ENCODE measurements at places on chromosomes 4 and X.

GRCh38 chr4:105472871-105473323, 965 bp downstream of the PPA2 start:
- DNase-seq = no peak

GRCh38 chr4:140469791-140470733, 28.0 kb downstream of the MGAT4D start:
- DNase-seq = no peak

DNA sequence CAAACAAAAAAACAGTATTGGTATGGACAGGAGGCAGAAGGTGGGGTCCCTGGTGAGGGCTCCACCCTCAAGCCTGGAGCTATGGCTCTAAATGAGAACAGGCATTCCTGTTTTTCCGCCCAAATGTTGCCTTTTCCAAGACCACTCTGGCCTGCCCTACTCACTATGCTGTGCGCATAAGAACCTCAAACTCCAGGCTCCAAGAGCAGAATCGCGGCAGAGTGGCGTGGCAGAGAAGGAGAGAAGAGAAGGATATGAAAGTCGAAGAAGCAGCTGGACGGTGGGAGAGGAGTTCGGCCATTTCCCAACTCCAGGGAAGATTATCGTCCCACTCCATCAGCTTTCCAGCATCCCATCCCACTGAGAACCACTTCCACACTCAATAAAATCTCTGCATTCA, 207.8 kb downstream of the FAT4 start:
- no peak for DNase-seq

DNA sequence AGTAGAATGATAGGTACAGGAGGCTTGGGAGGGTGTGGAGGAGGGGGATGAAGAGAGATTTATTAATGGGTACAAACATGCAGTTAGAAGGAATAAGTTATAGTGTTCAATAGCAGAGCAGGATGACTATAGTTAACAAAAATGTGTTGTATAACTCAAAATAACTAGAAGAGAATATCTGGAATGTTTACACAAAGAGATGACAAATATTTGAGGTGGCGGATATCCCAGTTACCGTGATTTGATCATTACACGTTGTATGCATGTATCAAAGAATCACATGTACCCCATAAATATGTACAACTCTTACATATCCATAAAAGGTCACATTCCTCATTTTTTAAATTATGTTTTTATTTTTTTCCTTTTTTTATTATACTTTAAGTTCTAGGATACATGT, 456.6 kb downstream of the MAGEB5 start:
- no peak for DNase-seq

- no peak for DNase-seq
Measured at GRCh38 chr4:5893004-5893580, at the start of gene CRMP1. TSS of gene CRMP1 (minus strand) at chr4:5893086. CDS start at chr4:5892969, 117 bp downstream.

DNA sequence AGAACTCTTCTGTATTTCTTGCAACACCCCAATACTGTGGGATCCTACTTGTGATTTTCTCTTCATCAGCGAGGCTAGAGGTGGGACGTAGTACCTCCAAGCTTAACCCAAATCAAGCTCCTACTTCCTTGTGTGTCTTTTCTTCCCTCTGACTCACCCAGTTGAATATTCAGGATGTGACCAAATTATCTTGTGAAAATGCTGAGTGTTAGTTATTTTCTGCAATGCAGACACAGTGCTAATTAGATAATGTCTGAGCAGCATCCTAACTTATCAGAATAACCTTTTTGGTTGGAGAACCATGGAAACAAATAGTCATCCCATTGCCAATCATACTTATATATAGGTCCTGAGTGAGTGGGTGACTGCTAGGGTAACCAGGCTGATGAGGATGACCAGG, 2.4 kb downstream of the MEPE start:
- DNase-seq = no peak

GRCh38 chr4:128359422-128359821, 71.8 kb upstream of the PGRMC2 start:
- no peak for DNase-seq

- no peak for DNase-seq
Measured at GRCh38 chr4:176611951-176612350, 180.8 kb downstream of the VEGFC start.

DNA sequence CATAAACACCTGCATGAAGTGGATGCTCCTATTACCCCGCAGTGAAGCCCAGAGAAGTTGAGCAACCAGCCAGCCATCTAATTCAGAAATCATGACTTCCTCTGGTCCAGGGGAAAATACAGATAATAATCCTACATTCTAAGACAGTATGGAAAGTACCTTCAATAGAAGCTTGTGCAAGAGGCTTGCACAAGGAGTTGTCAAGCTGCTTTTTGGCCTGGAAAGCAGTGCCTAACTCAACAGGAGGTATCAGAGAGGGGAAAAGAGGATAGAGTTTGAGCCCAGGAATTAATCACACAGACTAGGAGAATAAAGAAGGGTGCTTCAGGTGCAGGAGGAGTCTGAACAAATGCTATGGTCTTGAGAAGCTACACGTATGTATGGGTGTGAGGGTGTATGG, 26.7 kb downstream of the TMEM192 start:
- no peak for DNase-seq

GRCh38 chr4:94463771-94464170, 12.0 kb downstream of the PDLIM5 start:
- no peak for DNase-seq

- DNase-seq = no peak
Measured at GRCh38 chr4:23135792-23136645, 443.3 kb downstream of the GBA3 start.

DNA sequence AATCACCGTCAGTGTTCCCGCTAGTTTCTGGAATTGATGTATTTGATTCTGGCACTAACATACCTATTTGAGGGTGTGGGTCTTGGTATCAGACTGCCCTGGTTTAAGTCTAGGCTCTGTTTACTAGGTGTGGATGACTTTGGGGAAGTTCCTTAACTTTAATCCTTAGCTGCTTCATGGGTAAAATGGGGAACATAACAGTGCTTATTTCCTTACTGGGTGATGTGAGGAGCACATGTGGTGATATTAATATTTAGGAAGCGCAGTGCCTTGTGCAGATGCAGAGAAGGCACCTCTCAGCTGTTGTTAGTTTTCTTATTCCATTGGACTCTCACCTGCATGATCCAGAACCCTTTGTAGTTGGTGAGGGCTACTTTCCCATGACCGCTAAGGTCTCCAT, 17.1 kb downstream of the RNF4 start:
- no peak for DNase-seq

- DNase-seq = no peak
Measured at GRCh38 chr4:78312989-78313753, 238.4 kb upstream of the ANXA3 start.

Measured in stimulated activated CD4-positive, alpha-beta T cell treated with anti-CD3 and anti-CD28 coated beads, Interleukin-4, amount 100 ng/mL, for 4 hours (primary cell).